ENCODE measurements at places on chromosomes 2 and 18.

DNA sequence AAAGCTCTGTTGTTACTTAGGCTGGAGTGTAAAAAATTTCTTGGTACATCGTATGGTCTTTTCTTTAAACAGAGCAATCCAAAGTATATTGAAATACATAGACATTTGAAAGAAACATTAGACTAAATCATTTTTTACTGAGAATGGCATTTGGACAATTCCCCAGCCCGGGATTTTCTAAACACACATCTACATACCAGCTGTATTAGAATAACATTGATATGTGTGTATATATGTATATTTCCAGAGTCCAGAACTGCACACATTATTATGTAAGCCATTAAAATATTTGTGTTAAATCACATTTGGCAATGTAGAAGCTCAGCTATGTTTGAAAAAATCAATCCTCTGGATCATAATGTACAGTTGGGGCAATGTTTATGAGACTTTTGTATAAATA is 1853.6 kb upstream of the LRRTM1 start:
- DNase-seq, result no peak

DNA sequence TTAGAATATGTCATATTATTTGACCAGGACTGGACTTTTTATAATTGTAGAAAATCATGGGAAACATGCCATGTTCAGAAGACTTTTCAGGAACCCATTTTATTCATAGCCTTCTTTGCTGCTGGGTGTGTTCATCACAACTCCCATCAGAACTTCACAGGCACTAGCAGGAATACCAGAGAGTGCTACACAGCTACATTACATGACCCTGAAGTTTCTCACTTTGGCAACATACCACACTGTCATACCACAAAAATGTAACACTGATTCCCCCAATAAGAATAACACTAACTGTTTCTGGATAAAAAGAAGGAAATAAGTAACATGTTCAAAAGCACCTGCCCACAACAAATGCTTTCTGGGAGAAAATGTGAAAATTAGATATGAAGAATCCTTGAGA is 405.4 kb downstream of the CDH2 start:
- DNase-seq, result no peak

DNA sequence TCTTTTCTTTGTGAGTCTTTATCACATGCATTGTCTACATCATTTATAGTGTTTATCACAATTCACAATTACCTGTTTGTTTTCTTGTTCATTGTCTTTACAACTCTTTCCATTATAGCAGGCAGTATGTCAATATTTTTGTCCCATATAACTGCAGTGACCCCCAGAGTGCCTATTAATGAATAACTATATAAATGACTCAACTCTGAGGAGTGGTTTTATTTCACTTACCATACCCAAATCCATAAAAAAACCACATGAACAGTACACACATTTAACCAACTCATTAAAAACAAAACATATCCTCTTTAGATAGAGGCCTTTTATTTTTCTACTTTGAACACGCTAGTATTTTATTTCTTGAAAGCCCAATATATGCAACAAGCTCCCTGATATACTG is 1419.1 kb upstream of the NXPH2 start:
- DNase-seq, result no peak

GRCh38 chr2:55157474-55157884 is 74.6 kb downstream of the CLHC1 start:
- DNase-seq, result no peak

- no peak for DNase-seq
Measured at GRCh38 chr18:23207191-23207955, 72.1 kb downstream of the CABLES1 start.

GRCh38 chr2:117956036-117956796 is 57.7 kb downstream of the CCDC93 start:
- DNase-seq, result no peak

GRCh38 chr2:207525296-207525695 is 4.5 kb upstream of the CREB1 start:
- no peak for DNase-seq

DNA sequence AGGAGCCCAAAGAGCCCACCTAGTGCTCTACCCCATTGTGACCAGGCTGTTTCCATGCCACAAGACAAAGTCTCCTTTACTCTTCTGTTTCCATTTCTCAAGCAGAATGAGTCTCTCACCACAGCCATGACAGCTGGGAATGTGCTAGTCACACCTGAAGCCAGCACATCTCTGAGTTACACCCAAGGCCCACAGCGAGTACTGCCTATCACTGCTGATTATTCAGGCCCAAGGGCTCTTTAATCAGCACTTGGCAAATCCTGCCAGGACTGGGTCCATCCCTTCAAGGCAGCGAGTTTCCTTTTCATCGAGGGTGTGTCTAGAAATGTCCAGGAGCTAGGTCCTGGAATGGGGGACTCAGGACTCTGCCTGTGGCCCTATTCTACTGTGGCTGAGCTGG is 14.6 kb upstream of the PPP1R1C start:
- no peak for DNase-seq

DNA sequence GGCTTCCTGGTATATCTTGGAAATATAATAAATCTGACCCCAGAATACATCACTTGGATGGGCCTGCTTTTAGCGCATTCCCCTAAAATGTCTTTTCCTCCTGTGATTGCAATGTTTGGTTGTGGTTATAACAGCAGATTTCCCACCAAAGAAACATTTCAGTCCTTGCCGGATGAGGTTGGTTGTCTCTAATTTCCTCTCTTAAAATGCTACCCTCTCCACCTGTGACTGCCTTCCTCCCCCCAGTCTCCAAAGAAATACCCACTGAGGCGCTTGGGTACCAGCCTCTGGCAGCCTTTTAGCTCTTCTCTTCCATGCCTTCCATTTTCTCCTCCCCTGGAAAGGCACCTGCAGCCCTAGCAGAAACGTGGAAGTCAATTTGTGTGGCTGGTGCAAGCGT is 102.1 kb upstream of the SIX3 start:
- no peak for DNase-seq

DNA sequence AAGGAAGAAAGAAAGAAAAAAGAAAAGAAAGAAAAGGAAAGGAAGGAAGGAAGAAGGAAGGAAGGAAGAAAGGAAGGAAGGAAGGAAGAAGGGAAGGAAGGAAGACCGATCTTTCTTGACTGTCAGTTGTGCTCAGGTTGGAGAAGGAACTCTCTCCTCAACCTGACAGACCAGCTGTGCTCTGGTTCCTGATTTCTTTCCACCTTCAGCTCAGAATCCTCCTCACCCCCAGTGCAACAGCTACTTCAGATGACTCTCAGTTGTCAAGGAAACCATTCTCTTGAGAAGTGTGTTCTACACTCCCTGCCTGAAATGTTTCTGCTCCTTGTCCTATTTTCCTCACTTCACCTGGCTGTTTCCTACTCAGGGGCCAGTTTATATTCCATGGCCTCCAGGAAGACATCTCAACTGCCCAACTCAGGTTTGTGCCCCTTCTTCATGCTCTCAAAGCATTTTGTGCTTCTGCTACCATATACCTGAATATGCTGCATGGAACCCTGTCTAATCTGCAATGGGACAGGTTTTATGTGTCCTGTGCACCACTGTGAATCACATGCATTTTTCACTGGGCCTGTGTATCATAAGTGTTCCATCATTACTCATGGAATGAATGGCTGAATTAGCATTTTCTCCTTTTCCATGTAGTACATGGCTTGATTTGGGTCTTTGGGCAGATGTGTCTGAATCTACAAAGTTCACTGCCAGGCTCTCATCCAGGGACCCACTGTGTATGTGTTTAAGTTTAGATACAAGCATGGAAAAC is 32.8 kb upstream of the DOCK10 start:
- no peak for DNase-seq

DNA sequence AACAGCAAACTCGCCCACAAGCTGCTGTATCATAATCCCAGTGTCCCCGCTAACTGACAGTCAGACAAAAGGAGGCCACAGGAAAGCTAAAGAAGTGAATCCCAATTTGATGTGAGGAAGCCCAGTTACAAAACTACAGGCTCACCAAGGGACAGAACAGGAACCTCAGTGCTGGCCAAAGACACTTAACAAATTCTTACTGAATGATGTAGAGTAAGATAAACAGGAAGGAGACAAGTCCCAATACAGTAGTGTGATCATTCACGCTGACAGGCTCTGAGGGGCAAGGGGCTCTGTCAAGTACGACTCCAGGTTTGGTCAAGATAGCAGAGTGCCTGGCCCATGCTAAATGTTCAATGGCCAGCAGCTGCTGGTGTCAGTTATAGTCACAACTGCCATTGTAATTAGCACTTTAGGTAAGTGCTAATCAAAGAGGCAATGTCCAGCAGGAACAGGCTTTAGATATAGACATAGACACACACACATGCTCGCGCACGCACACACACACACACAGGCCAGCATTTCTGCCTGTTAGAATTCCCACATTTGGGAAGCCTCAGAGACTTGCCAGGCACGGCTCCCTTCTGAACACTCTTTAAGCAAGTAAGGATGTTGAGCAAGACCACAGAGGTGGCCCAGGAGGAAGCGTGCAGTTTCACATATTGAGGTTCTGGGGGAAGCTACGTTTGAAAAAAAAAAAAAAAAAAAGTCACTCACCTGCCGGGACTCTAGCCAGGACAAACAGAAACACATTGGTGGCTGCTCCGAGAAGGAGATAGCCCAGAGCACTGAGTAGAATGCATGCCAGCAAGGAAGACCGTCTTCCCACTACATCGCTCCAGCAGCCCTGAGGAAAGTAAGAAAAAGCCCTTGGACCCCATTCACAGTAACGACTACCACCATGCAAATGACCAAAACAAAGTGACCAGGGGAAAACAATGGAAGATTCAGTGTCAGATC is 35.4 kb upstream of the TMEM182 start:
- no peak for DNase-seq

Measured in NCI-H526 treated with DMSO at 0.1 percent for 48 hours (cell line).